Stimulated activated CD4-positive, alpha-beta T cell treated with anti-CD3 and anti-CD28 coated beads, Interleukin-1b, Interleukin-23, amount 100 ng/mL, for 24 hours (primary cell): ENCODE measurements at places on chromosomes 16 and 17.

DNA sequence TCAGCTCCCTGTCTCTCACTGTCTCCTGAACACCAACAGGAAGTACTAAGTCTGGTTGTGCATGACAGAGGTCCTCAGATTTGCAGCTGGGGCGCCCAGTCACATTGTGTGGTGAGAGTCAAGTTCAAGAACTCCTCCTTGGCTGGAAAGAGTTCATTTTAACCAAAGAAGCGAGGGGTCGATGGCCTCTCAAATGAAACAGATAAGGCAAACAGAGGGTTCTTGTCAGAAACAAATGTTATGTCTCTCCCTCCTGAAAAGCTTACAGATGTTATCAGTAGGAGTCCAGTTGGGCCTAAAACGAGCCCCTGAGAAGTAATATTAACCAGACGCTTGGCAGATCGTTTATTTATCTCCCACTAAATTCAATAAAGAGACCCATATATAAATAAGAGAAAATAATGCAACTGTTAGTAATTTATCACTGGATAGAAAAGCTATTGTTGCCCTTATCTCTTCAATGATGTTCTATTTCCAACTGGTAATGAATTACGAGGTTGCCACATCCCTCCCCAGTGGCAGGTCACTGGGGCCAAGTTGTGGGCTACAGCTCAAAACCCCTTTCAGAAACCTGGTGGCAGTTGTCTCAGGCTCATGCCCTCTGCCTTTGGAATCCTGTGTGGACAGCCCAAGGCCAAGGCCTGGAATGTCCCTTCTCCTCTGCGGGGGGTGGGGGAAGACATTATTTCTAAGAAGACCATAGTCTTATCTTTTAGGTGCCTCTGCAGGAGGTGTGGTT, 307.5 kb upstream of the DYNLRB2 start:
- no peak for DNase-seq

- no peak for DNase-seq
These were observed 24.2 kb downstream of the SIAH1 start for GRCh38 chr16:48361012-48361411.

DNA sequence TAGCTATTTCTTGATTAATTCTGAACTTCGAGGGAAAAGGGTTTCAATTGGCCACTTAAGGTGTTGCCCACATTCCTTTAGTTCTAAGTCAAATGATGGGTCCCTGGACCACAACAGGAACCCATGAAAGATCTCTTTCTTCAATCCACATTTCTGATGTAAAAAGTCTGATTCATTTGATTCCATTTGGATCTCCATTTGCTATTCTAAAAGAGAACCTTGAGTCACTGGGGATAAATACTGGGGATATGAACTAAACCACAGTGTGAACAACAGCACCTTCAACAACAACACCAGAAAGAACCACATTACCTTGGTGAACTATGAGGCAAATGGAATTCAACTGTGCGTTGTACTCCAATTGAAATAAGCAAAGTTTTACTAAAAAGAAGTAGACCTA, 108.9 kb upstream of the IRX5 start:
- no peak for DNase-seq

DNA sequence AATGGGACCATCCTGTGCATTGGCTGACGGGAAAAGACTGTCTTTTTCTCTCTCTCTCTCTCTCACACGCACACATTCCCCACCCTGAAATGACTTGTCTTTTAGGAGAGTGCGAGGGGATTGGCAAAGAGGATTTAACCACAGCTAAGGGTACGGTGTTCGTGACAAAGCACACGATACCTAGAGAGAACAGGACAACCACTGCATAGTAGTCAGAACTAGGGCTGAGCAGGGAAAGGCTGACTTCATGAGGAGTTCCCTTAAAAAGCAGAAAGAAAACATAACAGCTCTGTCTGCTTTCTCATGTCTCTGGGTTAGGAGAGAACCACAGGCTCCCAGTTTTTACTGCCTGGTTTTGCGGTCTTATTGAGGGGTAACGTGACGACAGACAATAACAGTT, 742.8 kb upstream of the SOX9 start:
- DNase-seq: no peak

DNA sequence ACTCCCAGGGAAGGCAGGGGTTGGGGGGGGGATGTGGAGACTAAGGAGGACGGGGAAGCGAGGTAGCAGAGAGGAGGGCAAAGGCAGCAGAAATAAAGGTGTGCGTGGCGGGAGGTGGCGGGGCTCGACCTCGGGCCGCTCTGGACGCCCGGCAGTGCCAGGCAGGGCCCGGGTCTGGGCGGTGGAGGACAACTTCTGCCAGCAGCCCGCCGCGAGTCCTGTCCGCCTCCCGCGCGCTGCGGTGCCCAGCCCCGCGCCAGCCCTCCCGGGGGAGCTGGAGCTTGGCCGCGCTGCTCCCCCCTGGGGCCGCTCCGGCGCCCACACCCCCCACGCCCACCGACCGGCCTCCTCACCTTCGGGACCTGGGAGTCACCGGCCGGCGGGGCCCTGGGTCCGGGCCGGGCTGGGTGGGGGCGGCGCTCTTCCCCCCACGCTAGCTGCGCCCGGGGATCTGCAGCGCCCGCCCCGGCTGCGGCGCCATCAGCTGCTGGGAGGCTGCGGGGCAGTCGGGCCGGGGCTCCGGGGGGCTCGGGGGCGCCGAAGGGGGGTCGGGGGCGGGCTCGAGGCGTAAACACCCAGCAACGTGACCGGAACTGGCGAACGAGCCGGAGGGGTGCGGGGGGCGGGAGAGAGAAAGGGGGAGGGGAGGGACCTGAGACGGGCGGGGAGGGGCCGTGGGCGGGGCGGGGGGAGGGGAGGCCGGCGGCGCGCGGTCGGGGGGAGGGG, at the start of gene CCDC92B:
CCDC92B (minus strand) TSS at position 595 of the 726 bp plus-strand sequence. CDS start 14,507 bp downstream, outside the sequence.
- no peak for DNase-seq

DNA sequence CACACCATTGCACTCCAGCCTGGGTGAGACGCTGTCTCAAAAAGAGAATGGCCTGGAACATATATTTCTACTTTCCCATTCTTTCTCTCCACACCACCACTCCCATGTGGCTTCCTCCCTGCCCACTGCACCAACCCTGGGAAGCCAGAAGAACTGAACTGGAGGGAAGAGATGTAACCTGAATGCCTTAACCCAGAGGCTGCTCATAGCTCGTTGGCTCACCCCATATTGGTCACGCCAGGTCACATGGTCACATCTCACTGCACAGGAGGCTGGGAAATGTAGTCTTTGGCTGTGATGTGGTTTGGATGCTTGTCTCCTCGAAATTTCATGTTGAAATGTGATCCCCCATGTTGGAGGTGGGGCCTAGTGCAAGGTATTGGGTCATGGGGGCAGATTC, 5.9 kb upstream of the DNAH17 start:
- no peak for DNase-seq

DNA sequence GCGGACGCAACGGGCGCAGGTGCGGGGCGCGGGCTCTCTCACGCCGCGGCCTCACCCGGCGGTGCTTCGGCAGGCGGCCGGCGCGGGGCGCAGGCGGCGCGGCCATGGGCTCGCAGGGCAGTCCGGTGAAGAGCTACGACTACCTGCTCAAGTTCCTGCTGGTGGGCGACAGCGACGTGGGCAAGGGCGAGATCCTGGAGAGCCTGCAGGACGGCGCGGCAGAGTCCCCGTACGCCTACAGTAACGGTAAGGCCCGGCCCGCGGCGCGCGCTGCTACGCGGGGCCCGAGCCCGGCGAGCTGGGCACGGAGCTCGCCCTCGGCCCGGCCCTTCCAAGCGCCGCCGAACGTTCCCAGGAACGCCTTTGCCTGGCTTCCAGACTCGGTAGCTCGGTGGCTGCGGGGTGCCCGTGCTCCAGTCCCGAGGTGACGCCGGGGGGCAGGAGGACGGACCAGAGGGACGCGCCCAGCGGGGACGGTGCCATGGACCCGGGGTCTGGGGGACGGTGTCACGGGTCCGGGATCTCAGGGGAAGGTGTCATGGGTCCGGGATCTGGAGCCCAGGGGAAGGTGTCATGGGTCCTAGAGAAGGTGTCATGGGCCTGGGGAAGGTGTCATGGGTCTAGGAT, 435 bp downstream of the RAB40C start:
- no peak for DNase-seq

- no peak for DNase-seq
These were observed 90.4 kb upstream of the TNRC6C start for GRCh38 chr17:77867976-77868713.

GRCh38 chr17:75823257-75824041, 20.8 kb downstream of the UNC13D start:
- DNase-seq: no peak
